CD4-positive, alpha-beta T cell treated with Interleukin-15 for 1 hour (primary cell): ENCODE measurements at places on chromosomes 11 and 22.

- no peak for DNase-seq
These were observed 58.0 kb upstream of the CCND1 start for GRCh38 chr11:69582756-69583467.

GRCh38 chr22:36860821-36861659 lies at the start of gene NCF4:
Gene NCF4, plus strand, starts transcription at chr22:36861006. Its CDS starts 166 bp downstream, at chr22:36861172.
- DNase-seq: peak; percentile 85

DNA sequence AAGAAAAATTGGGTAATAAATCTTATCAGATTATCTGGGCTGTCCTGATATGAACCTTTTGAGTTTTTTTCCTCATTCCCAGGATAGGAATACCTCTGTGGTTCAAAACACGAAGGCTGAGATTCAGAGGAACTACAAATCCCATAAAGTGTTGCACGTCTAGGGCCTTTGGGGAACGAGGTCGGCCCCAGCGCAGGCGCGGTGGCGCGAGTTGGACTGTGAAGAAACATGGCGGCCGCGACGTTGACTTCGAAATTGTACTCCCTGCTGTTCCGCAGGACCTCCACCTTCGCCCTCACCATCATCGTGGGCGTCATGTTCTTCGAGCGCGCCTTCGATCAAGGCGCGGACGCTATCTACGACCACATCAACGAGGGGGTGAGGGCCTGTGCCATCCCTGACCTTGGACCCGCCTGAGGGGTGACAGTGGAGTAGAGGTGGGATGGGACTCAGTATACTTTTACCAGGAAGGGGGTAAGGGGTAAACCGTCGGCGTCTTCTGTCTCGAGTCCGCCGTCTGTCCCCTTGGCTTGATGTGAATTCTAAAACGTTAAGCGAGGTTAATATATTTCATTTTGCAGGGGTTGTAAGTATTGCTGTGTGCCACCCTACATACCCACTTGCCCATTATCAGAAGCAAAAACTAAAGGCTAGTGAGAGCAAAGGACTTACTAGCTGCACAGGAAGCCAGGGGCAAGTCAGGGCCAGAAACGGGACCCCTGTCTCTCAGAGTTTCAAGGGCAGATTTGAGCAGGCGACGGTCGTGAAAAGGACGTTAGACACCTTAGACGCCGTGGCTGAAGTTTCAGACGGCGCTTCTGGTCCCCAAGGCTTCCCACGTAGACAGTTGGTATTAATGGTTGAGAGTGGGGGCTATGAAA lies at the start of gene UQCR10:
UQCR10 (plus strand) TSS at position 199 of the 881 bp plus-strand sequence; CDS start at position 229, 30 bp downstream.
- peak; percentile 94 for DNase-seq

- no peak for DNase-seq
These were observed 348.1 kb downstream of the ETS1 start for GRCh38 chr11:128239306-128239705.

GRCh38 chr22:35192129-35192918 lies 65.0 kb upstream of the HMGXB4 start:
- DNase-seq: no peak

GRCh38 chr22:37940698-37941376 lies 12.6 kb downstream of the C22orf23 start:
- DNase-seq: no peak

GRCh38 chr22:29476116-29476515 lies 3.9 kb upstream of the NEFH start:
- DNase-seq: no peak

DNA sequence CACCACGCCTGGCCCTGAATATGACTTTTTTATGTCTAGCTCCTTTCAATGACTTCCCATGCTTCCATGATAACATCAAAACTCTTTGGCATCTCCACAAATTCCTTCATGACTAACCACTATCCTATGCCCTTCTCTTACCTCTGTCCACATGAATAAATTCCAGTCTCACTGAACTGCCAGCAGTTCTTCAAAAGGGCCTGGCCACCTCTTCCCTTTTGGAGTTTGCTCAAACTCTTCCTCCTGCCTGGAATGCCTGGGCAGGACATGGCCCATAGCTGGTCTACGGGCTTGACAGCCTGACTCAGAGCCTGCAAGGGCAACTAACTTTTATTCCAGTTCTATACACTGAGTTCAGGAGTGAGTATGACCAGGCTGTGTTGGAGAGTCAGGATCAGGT lies 41.8 kb upstream of the ZBTB16 start:
- no peak for DNase-seq

DNA sequence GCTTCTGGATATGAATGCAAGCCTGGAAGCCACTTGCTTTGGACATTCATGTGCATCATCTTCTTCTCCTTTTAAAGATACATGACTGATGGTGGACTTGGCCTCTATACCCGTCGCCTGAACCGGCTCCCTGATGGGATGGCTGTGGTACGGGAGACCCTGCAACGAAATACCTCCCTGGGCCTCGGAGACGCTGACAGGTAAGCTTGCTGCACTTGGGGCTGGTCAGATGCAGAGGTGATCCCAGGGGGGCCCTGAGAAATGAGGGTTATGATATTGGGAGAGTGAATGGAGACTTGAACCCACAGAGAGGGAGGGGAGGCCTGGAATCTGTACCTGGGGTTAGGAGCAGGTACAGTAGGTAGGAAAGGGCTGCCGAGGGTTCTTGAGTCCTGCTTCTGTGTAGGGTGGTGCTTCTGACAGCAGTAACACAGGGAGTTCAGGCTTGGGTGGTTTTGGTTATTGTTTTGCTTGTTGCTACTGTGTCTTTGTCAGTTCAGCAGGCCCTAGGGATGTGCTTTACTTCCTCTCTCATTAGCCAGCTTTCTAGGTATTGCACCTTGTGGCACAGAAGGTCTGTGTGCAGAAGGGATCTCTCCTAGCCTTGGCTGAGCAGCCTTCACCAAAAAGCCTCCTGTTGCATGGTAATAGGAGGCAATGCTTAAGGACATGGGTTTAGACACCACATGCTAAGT lies 176.1 kb downstream of the DBX1 start:
- no peak for DNase-seq

DNA sequence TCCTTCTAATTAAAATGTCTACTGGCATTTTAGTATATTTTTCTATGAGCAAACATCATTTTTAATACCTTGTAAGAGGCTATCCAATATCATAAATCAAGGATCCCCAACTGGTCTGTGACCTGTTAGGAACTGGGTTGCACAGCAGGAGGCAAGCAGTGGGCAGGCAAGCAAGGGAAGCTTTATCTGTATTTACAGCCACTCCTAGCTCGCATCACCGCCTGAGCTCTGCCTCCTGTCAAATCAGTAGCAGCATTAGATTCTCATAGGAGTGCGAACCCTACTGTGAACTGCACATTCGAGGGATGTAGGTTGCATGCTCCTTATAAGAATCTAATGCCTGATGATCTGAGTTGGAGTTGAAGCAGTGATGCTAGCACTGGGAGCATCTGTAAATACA lies 70.2 kb upstream of the CREB3L1 start:
- no peak for DNase-seq

DNA sequence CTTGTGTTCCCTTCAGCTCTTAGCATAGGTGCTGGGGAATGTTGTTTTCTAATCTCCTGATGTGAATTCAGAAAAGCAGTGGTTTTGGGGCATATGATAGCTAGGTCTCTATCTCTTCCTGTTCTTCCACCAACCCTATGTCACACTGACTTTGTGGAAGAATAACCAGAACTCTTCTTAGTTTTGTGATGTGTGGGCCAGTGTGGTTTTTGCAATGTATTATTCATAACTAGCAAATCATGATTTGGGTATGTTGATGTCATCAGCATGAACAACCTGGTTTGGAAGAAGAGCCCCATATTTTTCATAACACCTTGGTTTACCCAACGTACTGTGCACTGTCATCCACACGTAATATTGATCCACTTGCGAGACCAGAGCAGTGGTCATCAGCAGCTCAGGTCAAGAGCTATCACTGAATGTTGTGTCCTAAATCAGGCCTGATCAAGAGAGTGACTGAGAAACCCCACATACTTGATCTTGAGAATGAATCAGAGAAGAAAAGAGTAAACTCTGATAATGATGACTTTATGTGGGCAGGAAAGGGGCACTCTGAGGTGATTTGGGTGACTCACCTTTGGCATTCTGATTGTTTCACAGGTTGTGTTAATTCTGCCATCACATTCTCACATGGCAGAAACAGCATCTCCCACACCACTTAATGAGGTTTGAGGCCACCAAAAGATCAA lies 19.4 kb upstream of the MS4A6E start:
- no peak for DNase-seq

- DNase-seq: no peak
These were observed 16.1 kb upstream of the TOP3B start for GRCh38 chr22:21998595-21999247.

DNA sequence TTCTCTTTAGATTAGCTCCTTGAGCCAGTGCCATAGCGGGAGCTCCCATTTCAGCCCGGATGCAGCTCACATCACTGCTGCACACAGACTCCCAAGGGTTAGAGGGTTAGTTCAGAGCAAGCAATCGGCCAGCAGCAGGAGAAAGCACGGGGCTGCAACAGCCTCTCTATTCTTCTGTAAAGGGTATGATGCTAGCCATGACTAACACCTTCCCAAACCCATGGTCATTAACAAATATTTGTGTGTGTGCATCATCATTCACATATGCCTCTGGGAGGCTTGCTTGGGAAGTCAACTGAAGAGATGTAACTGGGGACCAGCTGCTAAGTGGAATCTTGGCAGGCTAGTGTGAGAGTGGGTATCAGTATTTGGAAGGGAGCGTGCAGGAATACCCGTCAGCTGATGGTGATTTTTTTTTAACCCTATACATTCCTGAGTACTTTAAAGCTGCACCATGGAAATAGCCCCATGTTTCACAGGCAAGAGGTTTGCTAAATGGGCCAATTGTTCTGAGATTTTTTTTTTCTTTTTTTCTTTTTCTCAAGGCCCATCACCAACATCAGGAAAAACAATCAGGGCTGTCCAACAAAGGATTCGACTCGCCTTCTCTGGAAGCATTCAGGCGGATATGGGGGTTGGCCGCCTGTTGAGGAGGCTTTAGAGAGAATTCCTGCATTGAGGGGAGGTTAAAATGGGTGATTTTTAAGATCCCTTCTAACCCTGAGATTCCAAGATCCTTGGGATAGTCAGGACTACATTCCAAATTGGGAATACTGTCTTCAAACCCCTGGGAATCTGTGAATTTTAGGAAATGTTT lies 33.2 kb upstream of the CCDC89 start:
- no peak for DNase-seq

DNA sequence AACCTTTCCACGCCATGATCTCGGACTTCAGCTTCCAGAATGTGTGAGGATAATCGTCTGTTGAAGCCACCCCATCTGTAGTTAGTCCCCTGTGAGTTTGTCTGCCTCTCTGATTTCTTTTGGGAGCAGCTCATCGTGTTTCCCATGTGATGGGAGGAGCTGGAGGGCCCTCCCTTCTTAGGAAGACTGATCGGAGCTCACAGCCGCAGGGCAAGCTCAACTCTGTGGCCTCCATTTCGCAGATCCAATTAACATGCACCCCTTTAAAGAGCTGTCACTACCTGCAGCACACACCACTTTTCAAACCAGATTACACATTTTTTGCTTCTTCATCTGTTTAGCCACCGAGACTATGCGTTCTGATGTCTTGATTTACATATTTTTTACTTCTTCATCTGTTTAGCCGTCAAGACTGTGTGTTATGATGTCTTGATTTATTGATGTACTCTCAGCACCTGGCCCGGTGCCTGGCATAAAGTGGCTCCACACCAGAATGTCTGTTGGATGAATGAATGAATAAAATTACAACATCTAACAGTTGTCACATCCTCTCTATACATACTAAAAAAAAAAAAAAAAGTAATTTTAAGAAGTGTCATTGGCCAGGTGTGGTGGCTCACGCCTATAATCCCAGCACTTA lies 14.9 kb upstream of the PPFIA1 start:
- DNase-seq: no peak

GRCh38 chr11:19892387-19892786 lies 179.8 kb downstream of the NAV2 start:
- DNase-seq: no peak

DNA sequence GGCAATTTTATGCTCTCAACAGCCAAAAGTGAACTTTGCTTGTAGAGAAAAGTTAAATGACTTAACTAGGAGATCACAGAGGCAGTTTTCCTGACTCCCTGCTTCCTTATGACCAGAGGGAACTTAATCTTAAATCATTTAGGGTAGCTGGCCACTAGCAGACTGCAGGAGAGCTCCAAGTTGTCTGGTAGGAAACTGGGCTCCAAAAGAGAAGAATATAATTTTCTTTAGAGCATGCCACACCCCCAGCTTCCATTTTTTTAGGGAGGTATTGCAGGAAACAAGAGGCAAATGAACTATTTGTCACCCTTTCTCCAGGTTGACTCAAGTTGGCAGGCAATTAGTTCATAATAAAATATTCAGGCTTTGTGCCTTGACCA lies 2.6 kb downstream of the METTL15 start:
- DNase-seq: no peak

GRCh38 chr11:94770563-94771120 lies 2.5 kb downstream of the AMOTL1 start:
- DNase-seq: no peak

- DNase-seq: peak; percentile 19
These were observed 22.2 kb upstream of the UBASH3B start for GRCh38 chr11:122633219-122633829.

GRCh38 chr11:96238563-96239135 lies 104.3 kb downstream of the MAML2 start:
- no peak for DNase-seq

- no peak for DNase-seq
These were observed 74.3 kb downstream of the VPREB1 start for GRCh38 chr22:22318723-22319465.

DNA sequence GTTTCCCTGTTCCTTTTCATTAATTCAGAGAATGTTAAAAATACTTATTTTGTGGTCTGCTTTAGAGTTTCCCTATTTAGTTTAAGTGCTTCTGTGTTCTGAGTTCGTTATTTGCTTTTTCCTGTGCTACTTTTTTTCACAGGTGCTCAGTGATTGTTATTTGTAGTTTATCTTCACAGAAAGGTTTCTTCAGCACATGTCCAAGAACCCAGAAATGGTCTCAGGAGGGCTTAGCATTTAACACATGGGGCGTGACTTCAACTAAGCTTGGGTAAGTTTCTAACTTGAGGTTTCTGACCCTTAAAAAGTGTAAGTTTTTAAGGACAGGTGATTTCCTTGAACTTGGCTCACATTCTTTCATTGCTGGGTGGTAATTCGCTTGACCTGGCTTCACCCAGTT lies 157.3 kb downstream of the AASDHPPT start:
- DNase-seq: no peak

DNA sequence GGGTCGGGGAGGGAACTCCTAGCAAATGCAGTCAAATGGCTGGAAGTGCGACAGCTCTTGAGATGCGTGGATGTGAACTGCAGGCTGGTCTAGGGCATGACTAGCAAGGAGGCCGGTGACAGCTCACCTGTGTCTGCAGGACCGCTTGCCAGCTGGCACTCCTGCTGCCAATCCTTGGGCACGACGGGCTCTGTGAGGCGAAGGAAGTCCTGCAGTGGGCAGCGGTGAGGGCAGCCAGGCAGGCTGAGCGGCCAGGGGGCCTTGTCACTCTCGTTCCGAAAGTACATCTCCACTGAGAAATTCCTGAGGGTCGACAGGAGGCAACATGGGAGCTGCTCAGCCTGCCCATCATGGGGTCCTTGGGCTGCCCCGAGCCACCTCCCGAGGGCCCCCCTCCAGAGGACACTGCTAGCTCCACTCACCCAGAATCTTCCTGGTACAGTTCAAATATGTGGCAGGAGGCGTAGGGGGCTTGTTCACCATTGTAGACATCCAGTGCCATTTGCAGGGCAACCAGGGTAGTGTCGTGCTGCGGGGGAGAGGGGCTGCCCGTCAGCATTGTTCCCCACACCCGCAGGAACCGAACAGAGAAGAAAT lies 5.9 kb downstream of the ACP2 start:
- DNase-seq: no peak

GRCh38 chr11:40444151-40444550 lies 1015.3 kb downstream of the LRRC4C start:
- no peak for DNase-seq

- DNase-seq: no peak
These were observed 20.6 kb downstream of the TRPC6 start for GRCh38 chr11:101563166-101563565.
